Suppressor macrophage treated with lipopolysaccharide for 4 hours (primary cell): ENCODE measurements at places on chromosomes 1 and 21.

DNA sequence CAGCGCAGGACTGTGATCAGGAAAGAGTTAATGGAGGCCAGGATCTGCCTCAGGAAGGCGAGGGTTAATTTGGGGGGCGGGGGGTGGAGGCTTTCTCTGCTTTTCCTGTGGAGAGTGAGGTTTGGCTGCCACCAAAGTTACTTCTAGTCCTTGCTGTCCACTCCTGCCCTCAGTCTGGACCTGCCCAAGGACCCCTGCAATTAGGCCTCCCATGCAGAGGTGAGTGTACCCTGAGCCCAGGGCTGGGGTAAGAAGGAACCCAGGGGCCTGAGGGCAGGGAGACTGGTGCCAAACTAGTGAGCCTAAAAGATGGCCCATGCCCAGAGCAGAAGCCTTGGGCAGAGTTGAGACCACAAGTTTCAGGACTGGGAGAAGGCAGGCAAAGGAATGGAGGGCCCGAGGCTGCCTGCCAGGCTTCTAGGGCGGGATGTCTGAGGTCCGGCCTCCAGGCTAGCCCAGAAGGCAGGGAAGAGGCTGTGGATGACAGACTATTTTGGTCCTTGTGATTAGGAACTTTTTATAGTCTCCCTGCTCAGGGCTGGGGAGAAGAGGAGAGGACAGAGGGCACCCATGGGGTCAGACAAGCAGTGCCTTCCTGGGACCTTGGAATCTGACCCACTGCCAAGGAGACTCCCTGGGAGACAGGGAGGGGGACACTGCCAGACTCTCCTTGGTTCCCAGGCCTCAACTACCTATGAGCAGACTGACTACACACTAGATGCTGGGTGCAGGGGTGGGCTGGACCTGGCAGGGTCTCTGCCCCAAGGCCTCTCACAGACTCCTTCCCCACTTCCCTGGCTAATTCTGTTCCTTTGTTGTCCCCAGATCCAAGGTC lies at the start of gene FAM110D:
TSS of gene FAM110D (plus strand) at position 172 of the 835 bp plus-strand sequence. CDS start 2,213 bp downstream, outside the sequence.
- DNase-seq, result no peak

- peak; percentile 3 for DNase-seq
Measured at GRCh38 chr1:35971601-35972000, 40.7 kb downstream of the AGO3 start.

GRCh38 chr1:22709227-22709626 lies 1.4 kb upstream of the EPHB2 start:
- peak; percentile 29 for DNase-seq

GRCh38 chr1:221117133-221117532 lies 237.9 kb downstream of the HLX start:
- no peak for DNase-seq

- DNase-seq, result no peak
Measured at GRCh38 chr1:94009304-94009703, 100.1 kb upstream of the GCLM start.
